Esophagus squamous epithelium (tissue), 5 donors: ENCODE measurements at places on chromosomes 1 and 21.

DNA sequence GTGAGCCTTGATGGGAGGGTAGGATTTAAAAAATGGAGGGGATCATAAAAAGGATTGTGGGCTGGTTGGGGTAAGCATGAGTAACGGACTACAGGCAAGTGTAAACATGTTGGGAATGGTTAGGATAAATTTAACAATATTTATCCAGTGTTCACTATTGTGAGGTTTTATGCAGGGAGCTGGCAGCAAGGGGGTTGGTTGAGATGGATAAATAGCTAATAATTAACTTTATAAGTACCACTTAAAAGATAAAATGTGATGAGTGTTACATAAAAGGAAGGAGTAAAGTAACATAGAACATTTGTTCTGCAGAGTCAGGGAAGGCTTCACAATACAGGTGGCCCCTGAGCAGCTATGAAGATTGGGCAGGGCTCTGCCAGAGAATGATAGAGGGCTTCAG, 109.0 kb downstream of the NGF start:
- DNase-seq = no peak

DNA sequence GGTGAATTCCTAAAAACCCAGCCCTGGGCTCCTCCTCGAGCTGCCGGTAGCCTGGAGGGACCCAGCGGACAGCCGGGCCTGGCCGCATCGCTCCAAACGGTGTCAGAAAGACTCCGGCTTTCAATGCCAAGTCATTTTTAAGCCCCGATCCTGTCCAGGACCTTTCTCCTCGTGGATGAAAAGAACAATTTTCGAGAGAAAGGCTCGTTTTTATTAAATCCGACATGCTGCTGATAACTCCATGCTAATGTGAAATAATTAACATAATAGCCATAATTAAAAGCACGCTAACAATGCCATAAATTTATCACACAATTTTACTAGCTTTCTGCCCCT, 4.6 kb upstream of the FOXD3 start:
- no peak for DNase-seq

- no peak for DNase-seq
Measured at GRCh38 chr1:155967341-155968050, 10.9 kb downstream of the ARHGEF2 start.

DNA sequence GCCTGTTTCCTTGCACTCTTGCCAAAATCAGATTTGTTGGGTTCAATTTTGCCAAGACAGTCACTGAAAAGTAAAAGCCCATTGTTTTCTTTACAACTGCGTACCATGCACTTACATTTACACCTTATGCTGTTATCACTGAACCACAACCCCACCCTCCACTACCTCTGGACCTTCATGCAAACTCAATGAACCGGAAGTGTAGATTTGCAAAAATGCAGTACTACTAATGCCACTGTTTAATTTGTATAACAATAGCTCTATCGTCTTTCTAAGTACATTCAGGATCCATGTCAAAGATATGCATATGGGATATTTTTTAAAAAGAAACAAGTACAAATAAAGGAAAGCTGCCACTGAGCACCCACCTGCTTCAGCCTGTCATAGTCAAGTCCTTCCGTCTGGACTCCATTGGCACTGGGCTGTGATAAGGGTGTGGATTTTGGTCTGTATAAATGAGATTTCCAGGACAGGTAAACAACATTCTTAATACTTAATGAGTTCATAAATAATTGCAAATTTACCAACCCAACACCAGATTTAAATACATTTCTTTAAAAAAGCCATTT, 72.9 kb upstream of the LBR start:
- no peak for DNase-seq

DNA sequence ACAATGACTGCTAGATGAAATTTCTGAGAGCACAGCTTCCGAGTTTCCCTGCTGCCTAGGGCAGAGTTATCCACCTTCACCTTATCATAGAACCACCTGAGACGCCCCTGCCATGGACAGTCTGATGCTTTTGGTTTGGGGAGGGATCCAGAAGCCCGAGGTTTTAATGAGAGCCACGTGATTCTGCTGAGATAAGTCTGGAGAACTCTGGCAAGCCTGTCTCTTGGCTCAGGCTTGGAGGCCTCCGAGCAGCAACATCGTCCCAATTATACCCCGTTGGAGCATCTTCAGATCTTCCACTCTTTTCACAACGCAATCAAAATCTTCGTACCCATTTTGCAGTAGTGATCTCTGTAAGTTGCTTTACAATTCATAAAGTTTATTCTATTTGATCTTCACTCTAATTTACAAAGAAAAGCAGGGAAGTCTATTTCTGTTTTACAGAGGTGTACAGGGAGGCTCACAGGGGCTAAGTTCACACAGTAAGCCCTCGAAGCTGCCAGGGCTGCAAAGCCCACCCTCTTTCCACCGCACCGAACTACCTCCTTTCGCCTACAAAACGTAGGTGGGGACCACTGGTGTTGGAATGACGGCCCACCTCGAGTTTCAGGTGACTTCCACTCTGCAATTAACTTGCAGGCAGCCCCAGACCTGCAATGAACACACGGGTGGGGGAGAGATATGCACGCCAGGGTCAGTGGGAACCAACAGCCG, 513 bp upstream of the HHAT start:
- no peak for DNase-seq

DNA sequence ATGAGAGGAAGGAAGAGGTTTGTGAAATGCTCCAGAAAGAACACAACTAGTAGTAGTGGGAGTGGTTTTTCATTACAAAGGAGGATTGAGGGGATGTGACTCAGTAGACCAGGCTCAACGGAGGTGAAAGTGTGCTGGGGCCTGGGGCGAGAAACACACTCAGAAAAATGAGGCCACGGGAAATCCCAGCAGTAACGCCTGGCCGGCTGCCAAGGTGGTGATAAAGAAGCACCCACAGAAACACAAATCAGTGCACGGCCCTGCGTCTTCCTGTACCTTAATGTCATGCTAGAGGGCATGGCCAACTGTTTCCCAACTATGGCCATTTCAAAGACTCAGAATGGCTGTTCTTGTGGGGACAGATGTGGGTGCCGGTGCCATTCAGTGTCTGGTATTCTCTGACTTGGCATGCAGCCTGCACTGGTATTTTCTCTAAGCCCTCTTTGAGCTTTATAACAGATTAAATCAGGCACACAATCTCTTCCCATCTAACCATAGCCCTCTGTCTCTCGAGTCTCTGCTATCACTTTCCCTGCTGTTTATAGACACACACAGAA, 38.2 kb downstream of the URB2 start:
- DNase-seq = no peak
